ENCODE measurements at places on chromosomes 3 and 15.

- DNase-seq: no peak
Measured at GRCh38 chr15:38781196-38781595, 216.6 kb upstream of the RASGRP1 start.

- no peak for DNase-seq
Measured at GRCh38 chr3:71300951-71301393, 282.6 kb downstream of the FOXP1 start.

- no peak for DNase-seq
Measured at GRCh38 chr3:185818267-185818875, 6.5 kb downstream of the IGF2BP2 start.

GRCh38 chr3:47536967-47537366 is 23.5 kb upstream of the ELP6 start:
- DNase-seq: no peak

DNA sequence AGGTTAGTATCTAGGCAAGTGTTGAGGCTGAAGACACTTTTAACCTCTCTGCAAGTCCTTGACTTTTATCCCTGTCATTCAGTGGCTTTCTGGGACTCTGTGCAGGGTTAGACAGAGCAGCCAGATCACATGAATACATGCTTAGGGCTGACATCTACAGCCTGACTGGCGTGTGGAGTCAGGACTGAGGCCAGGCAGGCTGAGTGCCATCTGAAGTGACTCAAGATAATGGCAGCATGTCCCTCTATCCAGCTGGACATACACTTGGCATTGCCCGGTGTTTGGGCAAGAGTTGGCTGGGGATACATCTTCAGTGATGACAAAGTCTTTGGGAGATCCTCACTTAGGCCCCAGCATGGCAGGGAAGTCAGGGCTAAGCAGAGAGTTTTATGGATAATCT is 22.4 kb downstream of the DUOX2 start:
- DNase-seq: no peak

DNA sequence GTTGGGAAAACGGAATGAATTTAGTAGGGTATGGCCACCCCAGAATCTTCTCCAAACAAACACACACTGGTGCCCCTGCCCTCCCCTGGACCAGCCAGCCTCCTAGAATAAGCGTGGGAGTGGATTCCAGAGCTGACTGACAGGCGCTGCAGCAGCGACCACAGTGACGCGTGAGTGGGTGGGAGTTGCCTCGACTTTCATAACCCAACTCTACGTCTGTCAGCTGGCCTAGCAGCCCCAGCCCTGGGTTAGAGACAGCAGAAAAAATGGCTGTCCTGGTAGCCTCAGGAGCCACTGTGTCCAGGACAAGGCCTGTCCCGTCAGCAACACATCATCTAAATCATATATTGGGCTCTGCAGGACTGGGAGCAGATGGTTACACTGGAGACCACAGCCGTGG is 10.0 kb downstream of the PLA2G4B start:
- DNase-seq: no peak

DNA sequence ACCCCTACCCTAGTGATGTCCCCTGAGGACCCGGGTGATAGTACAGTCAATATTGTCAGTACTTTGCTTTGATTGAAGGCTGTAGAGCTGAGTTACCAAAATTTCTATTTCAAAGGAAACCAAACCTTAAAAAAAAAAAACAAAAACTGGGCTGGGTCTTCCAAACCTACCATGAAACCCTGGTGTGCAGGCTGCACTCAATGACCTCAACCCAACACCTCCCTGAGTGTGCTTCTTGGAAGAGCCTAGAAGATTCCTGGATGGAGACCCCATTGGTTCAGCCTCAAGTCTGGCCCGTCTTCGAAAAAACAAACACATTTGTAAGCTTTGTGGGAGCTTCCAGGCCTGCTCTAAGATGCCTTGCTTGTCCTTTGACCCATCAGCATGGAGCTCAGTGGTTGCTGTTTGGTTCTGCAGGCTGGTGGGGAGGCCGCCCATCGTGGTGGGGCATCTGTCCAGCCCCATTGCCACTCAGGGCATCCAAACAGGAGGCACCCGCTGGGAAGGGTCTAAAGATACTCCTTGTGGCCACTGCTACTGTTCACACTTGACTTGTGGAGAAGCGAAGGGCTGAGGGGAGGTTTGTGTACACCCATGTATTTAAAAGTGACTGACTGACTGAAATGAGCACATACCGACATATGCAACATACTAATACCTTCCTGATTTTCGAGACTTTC is 32.2 kb downstream of the CRTAP start:
- no peak for DNase-seq

DNA sequence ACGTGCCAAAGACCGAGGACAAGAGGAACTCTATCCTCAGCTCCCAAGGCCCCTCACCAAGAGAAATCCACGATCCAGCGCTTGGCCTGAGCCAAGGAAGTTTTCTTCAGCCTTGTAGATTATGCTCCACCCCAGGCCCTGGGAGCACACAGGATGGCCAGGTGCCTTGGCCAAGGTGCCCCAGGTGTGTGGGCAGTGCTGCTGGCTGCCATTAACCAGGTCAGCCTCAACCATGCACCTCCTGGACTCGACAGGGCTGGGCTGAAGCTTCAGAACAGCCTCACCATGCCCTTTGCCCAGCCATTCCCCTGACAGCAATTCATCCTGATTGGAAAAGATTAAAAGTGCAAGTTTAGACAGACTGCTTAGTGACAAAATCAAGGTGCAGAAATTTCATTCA is 10.9 kb upstream of the MESP1 start:
- no peak for DNase-seq

- DNase-seq: no peak
Measured at GRCh38 chr3:125119752-125120378, 64.1 kb upstream of the HEG1 start.

DNA sequence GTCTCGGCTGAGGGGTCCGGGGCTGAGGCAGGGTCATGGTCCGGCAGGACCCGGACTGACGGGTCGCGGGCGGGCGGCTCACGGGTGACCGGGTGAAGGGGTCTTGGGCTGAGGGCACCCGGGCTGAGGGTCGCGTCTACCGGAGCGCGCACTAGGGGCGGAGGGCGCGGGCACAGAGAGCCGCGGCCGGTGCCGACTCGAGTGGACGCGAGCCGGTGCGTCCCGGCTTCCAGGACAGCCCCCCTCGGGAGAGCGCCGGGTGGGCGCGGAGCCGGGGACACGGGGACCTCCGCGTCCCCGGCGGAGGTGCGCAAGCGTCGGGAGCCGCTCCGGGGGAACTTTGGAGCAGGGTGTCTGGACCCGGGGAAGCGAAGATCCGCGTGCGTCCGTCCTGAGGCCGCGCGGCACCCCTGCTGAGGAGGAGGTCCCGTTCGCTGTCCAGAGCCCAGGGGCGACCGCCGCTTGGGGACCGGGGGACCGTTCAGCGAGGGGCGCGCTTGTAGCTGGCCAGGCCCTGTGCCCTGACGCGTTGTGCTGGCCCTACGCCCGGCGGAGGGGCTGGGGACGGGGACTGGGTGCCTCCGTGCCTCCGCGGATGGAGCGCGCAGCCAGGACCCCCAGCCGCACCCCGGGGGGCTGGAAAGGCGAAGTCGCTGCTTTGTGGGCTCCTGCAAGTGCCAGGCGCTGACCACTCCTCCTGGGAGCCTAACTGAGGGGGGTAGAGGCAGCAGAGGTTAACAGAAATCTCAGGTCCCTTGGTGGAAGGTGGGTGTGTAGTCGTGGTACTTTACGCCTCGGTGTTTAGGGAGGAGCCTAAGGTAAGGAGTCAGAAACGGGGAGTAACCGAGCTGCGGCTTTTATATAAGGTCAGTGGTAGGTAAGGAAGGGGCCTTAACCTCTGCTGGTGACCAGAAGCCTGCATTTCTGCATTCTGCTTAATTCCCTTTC is at the start of gene PPARG:
Gene PPARG (plus strand): TSS at position 889 of the 948 bp plus-strand sequence. CDS start 90,642 bp downstream, outside the sequence.
- no peak for DNase-seq

DNA sequence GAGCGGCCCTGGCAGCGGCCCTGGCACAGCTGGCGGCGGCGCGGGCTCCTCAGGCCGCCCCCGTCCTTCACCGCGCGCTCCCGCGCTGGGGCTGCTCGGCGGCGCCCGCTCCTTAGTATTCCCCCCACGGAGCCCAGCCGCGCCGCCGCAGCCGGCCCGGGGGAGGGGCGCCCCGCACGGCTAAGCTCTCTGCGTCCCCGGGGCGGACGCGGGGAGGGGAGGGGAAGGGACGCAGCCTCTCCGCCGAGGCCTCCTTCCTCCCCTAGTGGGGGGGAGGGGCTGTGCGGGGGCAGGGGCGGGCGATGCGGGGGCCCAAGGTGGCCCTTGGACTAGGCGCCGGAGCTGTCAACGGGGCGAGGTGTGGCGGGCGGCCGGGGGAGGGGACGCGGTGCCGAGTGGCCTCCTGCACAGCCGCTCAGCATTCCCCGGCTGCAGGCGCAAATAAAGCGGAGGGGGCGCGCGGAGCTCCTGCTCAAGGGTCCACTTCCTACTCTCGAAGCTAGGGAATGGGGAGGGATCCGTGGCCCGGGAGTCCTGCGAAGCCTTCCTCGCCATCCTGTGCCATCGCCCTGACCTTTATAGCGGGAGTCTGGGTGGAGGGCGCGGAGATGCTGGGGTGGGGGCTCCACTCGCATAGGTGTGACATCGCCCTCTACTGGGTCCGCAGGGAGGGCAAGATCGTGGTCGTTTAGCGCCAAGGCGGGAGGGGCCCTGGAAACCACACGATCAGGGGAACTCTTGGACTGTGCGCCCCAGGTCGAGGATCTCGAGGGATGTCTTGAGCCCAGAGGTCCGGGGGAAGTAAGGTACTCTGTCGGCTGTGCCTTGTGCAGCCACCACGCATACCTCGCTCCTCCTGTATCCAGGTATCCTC is 22.2 kb downstream of the EPHB3 start:
- no peak for DNase-seq

- DNase-seq: peak; percentile 16
Measured at GRCh38 chr15:67146875-67147381, 81.5 kb downstream of the SMAD3 start.

DNA sequence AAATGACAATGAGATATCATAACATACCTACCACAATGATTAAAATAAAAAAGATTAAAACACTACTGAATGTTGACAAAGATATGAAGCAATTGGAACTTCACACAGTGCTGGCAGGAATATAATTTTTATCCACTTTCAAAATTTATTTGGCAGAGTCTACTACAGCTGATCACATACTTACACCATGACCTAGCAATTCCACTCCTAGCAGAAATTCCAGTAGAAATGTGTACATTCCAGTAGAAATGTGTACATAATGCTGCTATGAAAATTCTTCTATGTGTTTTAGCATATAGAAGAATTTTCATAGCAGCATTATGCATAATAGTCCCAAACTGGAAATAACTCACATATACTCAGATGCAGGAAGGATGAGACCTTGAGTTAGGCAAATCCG is 43.5 kb downstream of the IFT57 start:
- no peak for DNase-seq

GRCh38 chr3:60366486-60366885 is 884.8 kb downstream of the FHIT start:
- no peak for DNase-seq

GRCh38 chr3:160616716-160617115 is 51.3 kb upstream of the KPNA4 start:
- DNase-seq: no peak

GRCh38 chr15:32707436-32707835 is 10.4 kb upstream of the GREM1 start:
- DNase-seq: no peak

DNA sequence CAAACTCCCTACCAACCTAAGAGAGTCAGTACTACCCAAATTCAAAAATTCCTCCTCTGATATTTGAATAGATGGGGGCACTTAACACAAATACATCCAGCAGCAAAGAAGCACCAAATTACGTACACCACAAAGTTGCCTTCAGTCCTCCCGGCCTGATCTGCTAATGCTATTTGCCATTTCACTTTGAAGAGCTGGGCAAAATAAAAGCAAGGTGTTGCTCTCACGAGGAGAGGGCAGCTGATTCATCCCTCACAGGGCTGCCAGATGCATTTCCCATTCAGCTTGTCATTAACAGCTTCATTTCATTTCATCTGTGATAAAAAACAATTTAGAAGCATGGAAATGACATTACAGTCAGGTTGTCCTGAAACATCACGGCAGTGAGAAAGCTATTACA is 283.4 kb upstream of the VEPH1 start:
- DNase-seq: no peak

DNA sequence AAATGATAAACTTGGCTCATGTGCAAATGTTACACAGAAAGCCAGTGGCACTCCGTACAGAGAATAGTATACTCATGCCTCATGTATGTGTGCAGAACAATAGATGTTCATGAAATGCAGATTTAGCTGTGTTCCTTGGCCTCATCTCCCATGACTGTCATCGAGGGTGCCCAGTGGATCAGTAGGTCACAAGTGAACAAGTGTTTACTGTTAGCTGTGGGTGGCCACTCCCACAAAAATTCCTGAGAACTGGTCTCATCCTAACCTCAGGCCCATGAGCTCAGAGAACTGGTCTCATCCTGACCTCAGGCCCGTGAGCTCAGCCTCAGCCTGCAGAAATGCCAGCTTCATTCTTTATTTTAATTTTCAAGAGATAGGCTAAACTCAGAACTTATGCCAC is 124.1 kb downstream of the GADL1 start:
- DNase-seq: no peak

DNA sequence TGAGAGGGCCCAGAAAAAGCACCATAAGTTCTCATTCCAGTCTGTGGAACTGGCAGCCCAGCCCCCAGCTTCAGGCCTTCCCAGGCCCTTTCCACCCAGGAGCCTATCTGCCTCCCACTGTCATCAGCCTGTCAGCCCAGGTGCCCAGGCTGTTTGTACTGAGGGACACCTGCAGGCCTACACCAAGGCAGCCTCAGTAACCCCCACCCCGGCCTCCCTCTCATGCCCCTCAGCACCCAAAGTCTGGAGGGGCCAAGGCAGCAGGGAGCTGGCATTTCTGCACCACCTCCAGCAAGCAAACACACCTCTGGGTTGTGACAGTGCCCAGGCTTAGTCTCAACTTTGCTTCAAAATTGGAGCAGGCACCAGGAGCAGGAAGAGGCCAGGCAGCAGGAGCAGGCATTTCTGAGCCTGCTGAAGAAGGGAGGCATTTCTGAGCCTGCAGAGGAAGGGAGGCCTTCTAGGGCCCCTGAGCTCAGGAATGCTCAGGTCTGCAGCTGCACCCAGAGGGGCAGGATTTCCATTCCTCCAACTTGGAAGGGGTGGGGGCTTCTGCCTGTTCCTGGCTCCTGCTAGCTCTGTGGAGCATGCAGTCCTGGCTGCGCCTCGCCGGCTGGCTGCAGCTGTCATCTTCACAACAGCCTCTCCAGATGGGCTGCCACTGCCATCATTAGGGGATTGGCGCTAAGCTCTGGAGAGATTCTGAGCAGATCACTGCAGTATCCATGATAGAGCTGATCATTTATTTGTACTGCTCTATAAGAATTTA is 396.1 kb downstream of the UNC13C start:
- DNase-seq: no peak

- no peak for DNase-seq
Measured at GRCh38 chr15:84804005-84804900, 12.9 kb upstream of the ALPK3 start.
